ENCODE measurements at places on chromosomes 13 and 19.

GRCh38 chr13:30751183-30751933 lies 16.0 kb downstream of the ALOX5AP start:
- DNase-seq: no peak

GRCh38 chr13:30097701-30098100 lies 209.7 kb downstream of the KATNAL1 start:
- DNase-seq: no peak

DNA sequence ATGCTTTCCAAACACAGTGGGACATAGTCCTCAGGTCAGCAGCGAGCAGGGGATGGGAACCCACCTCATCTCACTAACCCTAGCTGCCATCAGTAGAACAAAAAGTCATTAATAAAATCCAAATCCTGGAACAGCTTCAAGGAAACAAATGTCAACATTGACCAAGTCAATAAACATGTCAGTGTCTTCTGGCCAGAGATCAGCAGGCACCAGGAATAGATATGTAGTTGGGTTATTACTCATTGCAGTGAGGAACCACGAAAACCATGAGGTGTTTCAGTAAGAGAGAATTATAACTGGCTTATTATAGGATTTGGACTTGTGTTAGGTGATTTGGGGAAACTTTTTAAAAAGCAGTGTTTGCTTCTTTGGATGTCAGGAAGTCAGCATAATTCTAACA lies 17.1 kb upstream of the CD33 start:
- DNase-seq: no peak

GRCh38 chr13:50910485-50910805 lies 854 bp downstream of the RNASEH2B start:
- no peak for DNase-seq

DNA sequence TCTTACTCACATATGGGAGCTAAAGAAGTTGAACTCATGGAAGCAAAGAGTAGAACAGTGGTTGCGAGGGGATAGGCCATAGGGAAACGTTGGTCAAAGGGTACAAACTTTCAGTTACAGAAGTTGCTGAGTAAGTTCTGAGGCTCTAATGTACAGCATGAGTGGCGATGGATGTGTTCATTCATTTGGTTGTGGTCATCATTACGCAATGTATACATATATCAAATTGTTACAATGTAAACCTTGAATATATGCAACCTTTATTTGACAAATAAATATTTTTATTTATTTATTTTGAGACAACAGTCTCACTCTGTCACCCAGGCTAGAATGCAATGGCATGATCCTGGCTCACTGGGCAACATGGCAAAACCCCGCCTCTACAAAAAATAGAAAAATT lies 38.7 kb downstream of the ZIC5 start:
- no peak for DNase-seq

- DNase-seq: no peak
Observed at GRCh38 chr13:45280011-45280410, 61.0 kb downstream of the TPT1 start.

DNA sequence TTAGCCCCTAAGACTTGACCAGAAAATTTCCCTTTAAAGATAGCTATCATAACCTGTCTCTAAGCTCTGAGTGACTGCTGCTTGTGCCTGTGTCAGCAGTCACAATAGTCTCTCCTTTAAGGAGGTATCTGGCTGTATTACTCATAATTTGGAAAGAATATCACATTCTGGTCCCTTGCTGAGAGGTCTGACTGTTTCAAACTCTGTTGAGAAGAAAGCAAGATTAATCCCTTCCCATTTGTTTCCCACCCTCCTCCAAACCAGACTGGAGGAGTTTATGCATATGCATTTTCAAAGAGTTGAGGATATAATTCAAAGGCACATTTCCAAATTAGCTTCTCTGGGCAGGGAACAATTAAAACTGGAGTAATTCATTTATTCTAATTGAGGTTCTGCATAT lies 2.3 kb downstream of the HTR2A start:
- DNase-seq: no peak

Data from stimulated activated CD4-positive, alpha-beta T cell treated with anti-CD3 and anti-CD28 coated beads, Interleukin-15, amount 100 ng/mL, for 48 hours (primary cell).